ENCODE measurements at places on chromosomes 7 and 10. TPM values are rescaled to one million over a fixed set of nuclear protein-coding genes. Genes with fewer than 3 reads are reported as not detected.
A peak's percentile ranks its signal among the peaks of the same experiment; 100 is the strongest.

The ADCYAP1R1 gene
- polyA plus RNA-seq, result 6.4 TPM

DNA sequence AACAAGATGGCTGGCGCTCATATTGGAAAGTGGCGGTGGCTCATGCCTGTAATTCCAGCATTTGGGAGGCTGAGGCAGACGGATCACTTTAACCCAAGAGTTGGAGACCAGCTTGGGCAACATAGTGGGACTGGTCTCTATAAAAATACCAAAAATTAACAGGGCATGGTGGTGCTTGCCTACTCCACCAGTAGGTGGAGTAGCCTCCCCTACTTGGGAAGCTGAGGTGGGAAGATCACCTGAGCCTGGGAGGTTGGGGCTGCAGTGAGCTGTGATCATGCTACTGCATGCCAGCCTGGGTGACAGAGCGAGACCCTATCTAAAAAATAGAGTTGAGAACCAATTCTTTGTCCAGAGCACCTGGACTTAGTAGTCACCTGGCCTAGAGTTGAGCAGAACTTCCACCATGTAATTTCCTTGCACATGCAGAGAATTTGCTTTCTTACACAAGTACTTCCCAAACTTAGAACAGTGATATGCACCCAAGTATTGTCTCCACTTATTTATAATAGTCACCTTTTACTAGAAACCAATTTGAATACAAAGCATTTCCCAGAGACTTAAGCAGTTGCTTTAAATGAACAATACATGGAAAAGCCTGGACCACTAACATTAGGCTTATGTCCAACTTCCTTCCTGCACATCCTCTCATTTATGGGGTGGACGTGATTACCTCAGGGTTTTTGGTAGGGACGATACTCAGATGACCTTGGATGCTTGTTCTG is 15.9 kb downstream of the LAMB4 start:
- DNase-seq, result peak; percentile 34

GRCh38 chr7:86643561-86644281 is at the start of gene GRM3:
Gene GRM3 (plus strand): TSS chr7:86643909. CDS start chr7:86765146, 121,237 bp downstream.
- DNase-seq, result peak; percentile 38

GRCh38 chr10:71939304-71939703 is 24.9 kb upstream of the CHST3 start:
- DNase-seq, result no peak

The LLCFC1 gene
- 0.23 TPM for polyA plus RNA-seq

All from muscle of leg (tissue), 16 donors.